Non-pigmented ciliary epithelial cell (primary cell): ENCODE measurements at places on chromosomes 4 and X.

DNA sequence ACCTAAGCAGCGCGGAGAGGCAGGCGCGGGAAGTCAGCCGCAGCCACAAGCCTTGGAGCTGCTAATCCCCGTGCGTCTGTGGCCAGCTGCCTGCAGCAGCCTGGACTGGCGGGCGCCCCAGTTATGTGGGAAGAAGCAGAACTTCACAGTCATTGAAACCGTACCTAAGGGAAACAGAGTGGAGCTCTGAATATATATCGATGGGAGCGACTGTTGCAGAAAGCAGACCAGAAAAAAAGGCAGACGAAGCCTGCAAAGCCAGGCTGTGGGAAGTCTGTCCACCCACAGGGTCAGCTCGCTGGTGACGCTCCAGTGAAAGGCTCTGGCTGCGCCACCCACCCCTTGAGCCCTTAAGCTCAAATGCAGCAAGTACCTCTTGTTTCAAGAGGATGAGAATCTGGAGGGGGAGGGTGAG is 24.7 kb downstream of the KCNE5 start:
- DNase-seq: no peak

GRCh38 chrX:69603566-69604194 is 12.2 kb upstream of the EDA start:
- no peak for DNase-seq

DNA sequence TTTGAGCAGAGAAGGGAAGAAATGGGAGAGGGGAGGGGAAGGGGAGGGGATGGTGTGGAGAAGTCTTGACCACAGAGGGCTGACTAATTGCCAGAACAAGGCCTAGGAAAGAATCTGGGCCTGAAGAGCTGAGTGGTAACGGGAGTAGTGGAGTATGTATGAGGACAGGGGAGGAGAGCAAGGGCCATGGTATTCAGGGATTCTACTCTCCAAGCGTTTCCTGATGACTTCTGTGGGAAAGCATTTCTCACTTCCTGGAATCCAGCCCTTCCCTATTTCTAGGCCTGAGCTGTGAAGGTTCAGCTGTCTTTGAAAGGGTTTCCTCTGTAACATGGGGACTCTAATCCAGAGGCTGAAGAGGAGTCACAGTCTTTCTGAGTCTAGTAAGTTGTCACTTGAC is 19.7 kb upstream of the SOX3 start:
- DNase-seq: peak; percentile 27

- DNase-seq: no peak
Measured at GRCh38 chr4:41374490-41374889, 117.8 kb downstream of the UCHL1 start.

GRCh38 chrX:19625612-19626011 is 110.3 kb upstream of the MAP3K15 start:
- no peak for DNase-seq

GRCh38 chr4:14178421-14178820 is 550.9 kb upstream of the BOD1L1 start:
- no peak for DNase-seq

DNA sequence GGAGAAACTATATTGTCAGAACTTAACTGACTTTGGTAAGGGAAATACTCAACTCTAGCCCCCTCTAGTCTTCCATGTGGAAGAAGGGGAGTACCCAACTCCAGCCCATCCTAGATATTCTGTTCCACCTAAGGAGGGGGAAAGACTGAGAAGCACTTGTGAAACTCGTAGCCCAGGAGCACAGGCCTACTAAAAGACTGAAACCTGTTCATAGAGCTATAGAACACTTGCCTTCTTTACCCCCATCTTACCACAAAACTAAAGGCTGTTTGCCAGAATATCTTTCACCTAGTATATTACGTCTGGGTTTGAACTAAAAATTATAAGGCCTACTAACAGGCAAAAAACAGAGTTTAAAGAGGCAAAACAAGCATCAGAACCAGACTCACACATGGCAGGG is 15.5 kb downstream of the CLDN22 start:
- no peak for DNase-seq

DNA sequence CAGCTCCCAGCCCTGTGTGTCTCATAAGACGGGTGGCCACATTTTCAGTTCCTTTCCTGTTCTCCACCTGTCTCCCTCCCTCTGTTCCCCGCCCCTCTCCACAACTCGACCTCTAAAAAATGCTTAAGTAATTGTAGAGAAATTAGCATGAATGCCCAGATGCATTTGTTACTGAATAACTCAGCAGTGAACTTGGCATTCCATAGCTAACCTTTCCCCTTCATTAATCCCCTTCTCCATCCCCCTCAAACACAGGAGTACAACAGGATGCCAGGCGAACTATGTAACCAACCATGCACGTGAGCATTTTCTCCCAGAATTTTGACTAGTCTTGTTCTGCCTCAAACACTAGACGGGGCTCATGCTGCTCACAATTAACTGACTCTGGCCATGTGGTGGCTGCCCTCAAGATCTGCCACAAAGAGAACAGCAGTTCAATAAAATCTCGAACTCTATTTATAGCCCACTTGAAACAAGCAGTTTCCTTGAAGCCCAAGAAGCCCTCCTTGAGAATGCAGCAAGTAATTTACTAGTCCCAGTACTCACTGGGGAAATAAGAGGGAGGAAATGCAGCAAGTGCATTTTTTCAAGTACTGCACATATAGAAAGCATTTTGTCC is 351.2 kb downstream of the ARHGAP24 start:
- DNase-seq: no peak

DNA sequence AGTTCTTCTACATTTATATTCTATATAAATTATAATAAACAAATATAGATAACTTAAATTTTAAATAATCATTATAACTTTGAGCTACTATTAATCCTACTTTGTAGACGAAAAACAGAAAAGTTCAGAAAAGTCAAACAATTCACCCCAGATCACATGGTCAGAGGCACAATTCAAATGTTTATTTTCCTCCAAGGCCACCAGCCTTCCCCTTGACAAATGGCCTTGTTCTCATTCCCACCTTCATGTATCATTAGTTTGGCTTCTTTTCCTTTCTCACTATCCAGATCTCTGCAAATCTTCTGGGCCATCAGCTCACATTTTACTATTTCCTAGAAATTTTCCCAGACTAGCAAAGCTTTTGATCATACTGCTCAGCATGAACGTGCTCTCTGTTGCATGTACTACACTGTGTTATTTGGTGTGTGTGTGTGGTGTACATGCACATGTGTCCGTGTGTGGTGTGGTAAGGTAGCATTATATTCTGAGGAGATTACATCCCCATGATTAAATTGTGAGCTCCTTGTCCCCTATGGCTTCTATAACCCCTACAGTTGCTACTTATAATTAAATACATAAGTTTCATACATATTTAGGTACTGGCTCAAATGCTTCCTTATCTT is 61.5 kb downstream of the ADGRA3 start:
- DNase-seq: no peak
